ENCODE measurements at places on chromosomes 16 and 17.

DNA sequence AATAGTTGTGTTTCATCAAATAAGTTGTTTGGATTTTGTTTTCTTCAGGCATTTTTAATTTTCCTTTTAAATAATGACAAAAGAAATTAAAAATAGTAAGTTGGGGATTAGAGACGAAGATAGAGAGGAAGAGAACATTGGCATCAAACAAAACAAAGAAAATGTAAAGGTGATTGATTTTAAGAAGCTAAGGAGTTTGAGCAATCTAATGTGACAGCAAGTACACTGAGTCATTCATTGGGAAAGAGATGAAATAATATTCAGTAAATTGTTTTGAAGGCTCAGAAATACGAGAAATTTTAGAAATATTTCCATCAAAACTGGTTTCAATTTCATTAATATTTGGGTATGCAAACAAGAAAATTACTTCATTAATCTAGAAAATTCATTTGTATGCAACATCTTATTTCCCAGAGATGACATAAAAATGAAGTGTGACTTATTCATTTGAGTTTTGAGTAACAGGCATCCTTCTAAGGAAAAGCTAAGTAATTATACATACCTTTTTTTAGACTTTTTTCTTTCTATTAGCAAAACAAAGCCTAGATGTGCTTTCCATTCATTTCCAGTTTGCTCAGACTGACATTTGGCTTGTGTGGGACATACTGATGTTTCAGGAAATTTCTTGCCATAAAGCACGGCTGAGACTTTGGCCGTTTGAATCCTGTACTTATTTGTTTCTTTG lies 66.7 kb downstream of the COX10 start:
- no peak for DNase-seq

GRCh38 chr17:34616148-34616547 lies 36.8 kb downstream of the TMEM132E start:
- no peak for DNase-seq

DNA sequence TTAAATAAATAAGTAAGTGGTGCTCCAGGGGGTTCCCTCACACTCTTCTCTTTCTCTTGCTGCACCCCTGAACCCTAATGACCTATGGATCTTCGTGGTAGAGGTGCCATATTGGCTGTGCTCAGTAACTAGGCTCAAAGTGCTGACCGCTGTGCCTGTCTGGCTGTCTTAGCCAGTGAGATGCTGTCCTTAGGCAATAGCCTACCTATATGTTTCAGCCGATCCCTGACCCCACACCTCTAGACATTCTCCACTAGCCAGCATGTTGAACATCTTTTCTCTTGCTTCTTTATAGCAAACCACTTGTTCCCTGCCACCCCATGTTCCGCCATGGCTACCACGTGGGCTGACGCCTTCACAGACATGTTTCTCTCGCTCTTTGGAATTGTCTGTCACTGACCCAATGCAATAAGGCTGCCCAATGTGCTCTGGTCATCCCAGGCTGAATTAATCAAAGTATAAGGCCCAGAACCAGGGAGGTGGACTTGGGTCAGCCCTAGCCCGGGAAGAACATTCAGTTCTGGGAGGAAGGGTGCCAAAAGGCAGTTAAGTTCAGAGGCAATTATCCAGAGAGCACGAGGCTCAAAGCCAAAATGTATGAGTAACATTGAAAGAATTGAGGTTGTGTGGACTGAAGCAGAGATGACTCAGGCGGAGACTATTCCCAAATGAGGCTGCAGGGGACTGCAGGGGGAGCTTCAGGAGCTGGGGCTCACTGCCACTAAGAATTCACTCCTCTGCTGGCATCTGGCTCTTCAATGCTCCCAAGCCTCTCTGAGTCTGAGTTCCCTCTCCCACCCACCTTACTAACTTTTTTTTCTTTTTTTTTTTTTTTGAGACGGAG lies 28.7 kb upstream of the TNRC6A start:
- DNase-seq = no peak

DNA sequence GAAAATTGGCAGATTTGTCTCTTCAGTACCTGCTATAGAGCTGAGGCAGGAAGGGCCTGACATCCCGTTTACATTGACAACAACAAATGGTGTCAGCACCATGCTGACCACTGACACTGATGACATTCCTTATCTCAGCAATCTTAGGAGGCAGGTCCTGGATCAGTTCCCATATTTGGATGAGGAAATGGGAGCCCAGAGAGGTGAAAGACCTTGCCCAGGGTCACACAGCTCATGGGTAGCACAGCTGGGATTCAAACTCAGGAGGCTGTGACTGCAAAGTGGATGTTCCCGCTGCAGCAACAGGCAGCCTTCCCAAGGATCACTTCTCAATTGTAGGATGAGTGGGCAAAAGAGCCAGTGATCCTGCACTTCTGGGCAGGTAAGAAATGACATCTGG lies 30.5 kb upstream of the CACNG4 start:
- no peak for DNase-seq

GRCh38 chr17:49587366-49588073 lies 11.8 kb downstream of the NXPH3 start:
- no peak for DNase-seq

GRCh38 chr16:2159175-2159838 lies 3.7 kb downstream of the TRAF7 start:
- no peak for DNase-seq

DNA sequence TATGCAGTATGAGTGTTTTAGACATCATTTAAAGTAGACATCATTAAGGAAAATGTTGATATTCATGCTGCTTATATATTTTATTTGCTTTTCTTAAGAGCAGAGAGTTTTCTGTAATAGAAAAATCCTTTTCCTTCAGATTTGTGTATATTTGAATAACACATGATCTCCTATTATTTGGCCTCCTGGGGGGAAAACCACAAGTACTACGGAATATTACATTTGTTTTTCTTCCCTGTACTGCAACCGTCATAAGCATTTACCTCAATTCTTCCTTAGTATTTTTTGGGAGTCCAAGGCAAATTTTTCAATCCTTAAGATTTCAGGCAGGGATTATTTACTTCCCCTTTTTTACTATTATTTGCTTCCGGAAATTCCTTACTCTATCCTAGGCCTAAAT lies 6.0 kb downstream of the RSPRY1 start:
- DNase-seq = no peak

- DNase-seq = no peak
These were observed 39.0 kb upstream of the AKAP1 start for GRCh38 chr17:57045868-57046704.

DNA sequence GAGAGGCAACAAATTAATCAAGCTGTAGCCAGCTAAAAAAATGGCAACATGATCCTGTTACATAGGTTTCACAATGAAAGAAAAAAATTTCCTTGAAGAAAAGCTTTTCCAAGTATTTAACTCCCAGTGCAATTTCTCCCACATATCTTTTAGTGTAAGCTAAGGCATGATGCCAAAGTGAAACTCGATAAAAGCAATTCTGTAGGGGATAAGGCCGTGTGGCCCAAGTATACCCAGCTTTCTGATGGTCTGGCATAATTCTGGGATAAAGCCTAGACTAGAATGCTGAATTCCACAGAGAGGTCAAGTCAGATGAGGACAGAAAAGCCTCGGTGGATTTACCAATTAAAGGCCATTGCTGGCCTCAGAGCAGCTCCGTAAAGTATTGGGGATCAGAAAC lies 36.2 kb downstream of the CTCF start:
- no peak for DNase-seq

DNA sequence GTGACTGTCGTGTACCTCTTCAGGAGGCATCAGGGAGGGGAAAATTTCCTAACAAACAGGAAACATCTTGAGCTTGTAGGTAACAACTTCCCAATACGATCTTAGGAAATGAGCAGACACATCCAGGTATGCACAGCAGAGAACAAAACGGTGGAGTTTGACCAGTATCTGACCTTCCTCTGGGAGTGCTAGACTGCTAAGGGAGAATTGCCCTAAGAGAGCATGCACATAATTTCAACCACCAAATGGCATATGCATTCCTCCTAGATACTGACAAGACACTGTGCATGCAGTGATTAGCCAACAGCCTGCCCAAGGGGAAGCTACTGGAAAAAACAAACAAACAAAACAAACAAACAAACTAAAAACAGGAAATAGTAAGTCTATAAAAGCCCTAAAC lies 120.6 kb upstream of the RBBP6 start:
- DNase-seq = no peak

DNA sequence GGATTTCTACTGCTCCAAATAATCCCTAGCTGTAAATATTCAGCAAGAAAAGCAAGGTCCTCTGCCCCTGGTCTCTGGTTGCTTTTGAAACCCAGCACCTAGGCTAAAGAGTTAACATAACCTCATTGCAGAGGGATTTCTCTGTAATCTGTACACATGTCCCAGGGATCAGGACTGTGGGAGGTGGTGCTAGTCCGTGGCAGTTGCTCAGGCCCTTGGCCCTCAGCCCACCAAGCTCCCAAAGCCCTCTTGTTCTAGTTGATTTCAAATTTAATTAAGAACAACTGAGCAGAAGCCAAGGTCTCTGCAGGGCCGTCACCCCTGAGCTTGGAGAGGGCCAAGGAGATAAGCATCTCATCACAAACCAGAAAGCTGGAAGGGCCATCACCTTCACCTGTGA lies 181.1 kb downstream of the SOX9 start:
- no peak for DNase-seq

DNA sequence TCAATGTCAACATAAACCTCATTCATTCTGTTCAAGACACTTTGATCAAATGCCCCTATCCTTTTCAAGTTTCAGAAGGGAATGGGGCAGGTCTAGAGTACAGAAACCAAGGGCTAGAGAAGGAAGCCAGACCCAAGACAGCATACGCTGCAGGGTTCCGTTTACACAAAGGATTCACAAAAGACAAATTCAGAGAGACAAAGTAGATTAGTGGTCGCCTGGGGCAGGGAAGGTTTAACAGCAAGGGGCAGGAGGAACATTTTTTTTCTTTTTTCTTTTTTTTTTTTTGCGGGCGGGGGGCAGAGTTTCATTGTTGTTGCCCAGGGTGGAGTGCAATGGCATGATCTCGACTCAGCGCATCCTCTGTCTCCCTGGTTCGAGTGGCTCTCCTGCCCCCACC lies 19.9 kb upstream of the TRAP1 start:
- DNase-seq = no peak

DNA sequence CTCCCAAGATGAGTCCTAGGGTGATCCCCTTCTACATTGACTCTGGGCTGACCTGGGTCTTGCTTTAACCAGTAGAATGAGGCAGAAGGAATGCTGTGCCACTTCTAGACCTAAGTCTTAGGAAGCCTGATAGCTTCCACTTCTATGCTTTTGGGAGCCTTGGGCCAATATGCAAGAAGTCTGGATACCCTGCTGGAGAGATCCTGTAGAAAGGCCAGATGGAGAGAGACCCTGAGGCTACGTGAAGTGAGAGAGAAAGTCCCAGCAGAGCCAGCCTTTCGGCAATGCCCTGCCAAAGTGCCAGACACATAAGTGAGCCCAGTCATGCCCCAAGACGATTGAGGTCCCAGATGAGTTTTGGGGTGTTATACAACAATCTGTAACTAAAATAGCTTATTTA lies 1.7 kb downstream of the KRT222 start:
- DNase-seq = no peak

DNA sequence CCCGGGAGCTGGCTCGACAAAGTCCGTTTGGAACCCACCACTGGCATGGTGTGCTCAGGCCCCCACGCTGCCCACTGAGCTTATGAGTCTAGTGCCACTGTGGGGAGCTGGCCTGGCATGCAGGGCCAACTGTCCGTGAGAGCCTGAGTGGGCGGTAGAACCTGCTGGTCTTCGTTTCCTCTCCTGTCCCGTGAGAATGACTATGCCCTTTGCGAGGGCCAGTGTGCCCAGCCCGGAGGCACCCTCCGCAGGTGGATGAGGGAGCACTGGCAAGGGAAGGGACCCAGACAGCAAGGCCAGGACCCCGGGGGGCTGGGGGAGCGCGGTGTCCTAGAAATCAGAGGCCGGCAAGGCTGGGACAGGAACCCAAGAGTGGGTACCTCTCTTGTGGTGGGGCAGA lies 3.2 kb downstream of the BAIAP3 start:
- DNase-seq = no peak

GRCh38 chr16:29662000-29662728 lies 883 bp upstream of the SPN start:
- DNase-seq = no peak

DNA sequence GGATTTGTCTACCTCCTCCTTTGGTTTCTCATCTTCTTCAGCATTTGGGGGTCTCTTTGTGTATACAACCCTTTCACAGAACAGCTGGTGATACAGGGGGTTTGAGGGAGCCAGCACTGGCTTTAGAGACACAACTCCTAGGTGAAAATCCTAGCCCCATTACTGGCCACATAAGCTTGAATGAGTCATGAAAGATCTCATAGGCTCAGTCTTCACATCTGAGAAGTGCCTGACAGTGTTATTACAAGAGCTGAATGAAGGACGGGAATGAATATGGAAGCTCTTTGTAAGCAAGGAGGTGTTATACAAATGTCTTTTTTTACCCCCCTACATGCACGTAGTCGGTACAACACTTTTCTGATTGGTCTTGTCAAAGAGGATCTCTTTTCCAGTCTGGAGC lies 1.7 kb upstream of the B4GALNT2 start:
- no peak for DNase-seq

- DNase-seq = no peak
These were observed 29.0 kb downstream of the KDM8 start for GRCh38 chr16:27232061-27232900.

- DNase-seq = no peak
These were observed 28.0 kb downstream of the NFATC3 start for GRCh38 chr16:68113059-68113761.

DNA sequence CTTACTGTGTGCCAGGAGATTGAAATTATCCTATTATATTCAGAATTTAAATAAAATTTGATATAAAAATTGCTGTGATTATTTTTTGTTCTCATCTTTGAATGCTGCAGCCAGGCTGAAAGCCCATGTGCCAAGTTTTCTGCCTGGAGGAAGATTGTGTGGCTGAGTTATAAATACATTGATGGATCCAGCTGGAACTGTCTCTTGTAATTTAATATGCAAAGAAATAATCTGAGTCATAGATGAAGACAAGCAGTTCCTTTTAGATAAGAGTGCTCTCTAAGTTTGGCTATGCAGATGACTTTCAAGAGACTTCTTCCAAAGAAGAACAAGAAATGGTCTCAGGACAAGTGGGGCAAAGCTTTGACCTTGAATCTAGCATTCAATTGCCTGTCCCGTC lies 871.0 kb downstream of the CDH11 start:
- no peak for DNase-seq

DNA sequence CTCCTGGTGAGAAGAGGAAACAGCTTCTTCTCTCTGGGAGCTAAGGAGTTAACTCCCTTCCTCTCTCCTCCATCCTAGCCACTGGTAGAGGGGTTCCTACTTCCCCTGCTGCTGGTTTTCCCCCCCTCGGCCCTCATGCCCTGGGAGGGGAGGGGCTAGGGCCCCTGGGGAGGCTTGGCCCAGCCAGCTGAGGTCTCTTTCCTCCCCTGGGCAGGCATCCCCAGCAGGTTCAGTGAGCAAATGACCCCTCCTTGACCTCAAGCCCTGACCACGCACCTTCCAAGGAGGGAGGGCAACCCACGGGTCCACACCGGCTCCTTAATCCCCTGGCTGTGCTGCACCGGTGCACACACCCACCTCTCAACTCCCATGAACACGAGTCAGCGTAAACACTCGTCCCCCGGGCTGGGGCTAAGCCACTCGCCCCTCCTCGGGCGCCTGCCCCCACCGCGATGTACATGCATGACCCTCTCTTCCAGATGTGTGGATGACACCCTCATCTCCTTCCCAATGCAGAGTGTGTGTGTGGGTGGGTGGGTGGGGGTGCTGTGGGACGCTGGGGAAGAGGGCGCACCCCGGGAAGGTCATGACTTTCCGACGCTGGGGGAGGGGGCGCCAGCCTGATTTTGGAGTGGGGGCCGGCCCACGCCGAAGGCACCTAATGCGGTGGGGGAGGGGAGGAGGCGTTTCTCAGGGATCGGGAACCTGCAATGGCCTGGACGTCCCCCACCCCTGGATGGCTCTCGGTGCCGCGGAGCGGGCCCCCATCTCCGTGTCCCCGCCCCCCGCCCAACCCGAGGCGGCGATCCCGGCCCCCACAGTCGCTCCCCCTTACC lies 33.7 kb downstream of the SRCIN1 start:
- no peak for DNase-seq
